Anterior cingulate cortex (tissue), 58 donors: ENCODE measurements at places on chromosomes 6 and 20.

DNA sequence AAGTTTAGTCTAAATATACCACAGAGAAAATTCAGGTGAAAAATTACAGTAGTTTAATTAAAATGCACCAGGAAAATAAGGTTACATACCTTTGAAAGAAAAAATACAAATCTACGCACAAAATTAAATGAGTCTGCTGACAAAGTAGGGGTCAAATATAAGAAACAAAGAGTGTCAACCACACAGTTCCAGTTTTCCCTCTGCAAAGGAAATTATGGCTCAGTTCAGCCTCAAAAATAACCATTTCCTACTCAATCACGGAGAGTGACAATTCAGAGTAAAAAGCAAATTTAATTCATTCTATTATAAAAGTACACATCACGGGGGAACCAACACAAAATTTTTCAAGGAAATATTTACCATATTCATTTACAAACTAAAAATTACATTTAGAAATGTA, 124.8 kb downstream of the PTPRK start:
- DNase-seq = no peak

DNA sequence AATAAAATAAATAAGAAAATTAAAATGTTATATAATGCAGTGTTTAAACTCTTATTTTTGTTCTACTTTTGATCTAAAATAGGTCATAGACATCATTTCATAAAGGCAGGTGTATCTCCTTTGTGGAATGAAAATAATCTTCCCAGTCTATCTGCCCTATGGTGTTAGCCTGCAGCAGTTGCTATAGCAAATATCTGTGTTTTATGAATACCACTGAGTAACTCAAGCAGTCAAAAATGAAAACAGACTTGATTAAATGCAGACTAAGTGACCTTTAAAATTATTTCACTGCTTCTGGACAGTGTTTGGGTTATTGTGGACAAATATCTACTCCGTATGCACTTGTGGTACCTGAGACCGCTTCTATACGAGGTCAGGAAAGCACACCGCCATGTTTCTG, 11.8 kb downstream of the HTR1B start:
- DNase-seq = no peak

DNA sequence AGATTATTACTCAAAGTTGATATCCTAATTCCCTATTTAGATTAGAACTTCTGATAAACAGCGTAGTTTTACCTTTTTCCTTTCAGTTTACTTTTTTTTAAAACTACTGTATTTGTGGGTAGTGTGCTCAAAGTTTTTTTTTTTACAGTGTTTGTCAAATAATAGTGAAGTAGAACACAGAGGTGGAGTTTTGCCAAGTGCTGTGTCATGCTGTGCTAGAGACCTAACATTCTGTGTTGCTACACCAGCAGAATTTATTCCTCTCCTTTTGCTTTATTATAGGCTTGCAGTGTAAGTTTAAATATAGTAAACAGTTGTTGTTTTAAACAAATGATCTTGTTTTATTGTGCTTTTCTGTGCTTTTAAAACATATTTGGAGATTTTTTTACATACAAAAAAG, 125.4 kb downstream of the HIVEP1 start:
- DNase-seq = peak; percentile 54

- no peak for DNase-seq
These were observed 276.8 kb downstream of the NKAIN2 start for GRCh38 chr6:124080483-124080882.

DNA sequence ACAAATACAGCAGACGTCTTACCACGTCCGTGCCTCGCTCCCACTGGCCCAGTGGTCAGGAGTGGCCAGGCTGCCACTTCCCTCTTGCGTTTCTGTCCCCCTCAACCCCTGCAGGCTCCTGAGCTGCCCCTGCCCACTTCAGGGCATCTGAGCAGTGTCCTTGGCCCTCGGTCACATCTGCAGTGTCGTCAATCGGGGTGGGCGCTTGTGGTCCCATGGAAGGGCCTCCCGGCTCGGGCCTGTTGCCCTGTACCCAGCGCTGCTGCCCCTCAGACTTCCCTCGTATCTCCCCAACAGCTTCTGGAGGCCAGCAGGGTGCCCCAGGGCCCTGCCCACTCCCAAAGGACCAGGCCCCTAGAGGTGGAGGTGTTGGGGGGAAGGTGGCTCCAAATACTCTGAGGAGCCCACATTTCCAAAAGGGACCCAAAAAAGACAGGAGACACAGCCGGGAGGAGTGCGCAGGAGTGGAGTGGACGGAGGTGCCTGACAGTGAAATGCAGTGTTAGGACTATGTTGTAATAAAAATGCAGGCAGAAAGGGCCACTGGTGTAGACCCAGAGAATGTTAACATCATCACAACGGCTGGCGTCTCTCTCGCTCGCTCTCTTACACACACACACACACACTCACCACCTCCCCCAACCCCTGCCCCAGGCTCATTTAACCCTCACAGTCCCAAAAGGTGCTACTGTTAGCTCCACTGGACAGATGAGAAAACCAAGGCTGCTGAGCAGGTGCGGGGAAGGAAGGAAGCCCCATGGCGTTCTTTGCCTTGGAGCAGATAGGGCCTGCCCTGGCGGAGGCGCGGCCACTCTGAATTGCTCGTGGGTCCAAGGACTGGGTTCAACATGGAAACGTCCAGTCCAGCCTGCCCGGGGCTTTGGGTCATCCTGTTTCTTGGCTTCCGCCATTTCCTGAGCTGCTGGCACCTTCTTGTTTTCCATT, 343.9 kb downstream of the ZFAND3 start:
- DNase-seq = no peak

DNA sequence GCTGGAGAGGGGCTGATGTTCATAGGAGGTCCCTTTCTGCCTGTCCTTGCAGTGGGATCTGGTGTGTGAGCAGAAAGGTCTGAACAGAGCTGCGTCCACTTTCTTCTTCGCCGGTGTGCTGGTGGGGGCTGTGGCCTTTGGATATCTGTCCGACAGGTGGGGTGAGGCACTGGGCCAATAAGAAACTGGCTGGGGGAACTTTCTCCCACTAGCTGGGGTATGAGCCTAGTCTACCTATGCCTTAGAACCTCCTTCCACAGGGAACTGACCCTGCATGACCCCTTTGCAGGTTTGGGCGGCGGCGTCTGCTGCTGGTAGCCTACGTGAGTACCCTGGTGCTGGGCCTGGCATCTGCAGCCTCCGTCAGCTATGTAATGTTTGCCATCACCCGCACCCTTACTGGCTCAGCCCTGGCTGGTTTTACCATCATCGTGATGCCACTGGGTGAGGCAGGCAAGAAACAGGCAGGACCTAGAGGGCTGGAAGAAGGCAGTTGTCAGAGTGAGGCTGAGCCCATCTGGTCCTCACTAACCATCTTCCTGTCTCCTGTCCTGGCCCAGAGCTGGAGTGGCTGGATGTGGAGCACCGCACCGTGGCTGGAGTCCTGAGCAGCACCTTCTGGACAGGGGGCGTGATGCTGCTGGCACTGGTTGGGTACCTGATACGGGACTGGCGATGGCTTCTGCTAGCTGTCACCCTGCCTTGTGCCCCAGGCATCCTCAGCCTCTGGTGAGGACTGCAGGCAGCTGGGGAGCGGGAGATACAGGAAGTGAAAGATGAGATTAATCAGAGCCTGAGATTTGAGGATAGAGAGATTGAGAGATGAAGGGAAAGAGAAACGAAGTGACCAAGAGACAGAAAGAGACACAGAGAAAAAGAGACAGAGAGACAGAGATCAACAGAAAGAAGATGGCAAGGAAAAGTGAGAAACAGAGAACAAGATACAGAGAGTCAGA, 1.6 kb downstream of the SLC22A7 start:
- no peak for DNase-seq

GRCh38 chr20:45032781-45033180, 66.5 kb downstream of the STK4 start:
- DNase-seq = no peak

DNA sequence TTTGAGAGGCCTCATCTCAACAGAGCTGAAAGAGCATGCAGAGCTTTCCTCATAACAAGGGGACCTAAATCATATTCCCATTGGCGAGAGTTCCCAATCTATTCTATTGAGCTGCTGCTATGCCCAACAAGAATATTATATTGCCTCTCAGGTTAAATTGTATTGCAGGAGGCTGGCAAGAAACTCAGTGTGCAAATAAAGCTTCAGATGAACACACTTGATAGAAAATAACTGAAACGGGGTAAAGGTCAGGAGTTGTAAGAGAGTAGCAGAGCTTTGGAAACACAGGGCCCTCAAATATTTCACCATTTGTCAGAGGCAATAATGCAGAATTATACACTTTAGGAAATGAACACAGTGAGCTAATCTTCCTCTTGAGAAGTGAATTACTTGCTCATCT, 364.3 kb upstream of the SPTLC3 start:
- DNase-seq = no peak

DNA sequence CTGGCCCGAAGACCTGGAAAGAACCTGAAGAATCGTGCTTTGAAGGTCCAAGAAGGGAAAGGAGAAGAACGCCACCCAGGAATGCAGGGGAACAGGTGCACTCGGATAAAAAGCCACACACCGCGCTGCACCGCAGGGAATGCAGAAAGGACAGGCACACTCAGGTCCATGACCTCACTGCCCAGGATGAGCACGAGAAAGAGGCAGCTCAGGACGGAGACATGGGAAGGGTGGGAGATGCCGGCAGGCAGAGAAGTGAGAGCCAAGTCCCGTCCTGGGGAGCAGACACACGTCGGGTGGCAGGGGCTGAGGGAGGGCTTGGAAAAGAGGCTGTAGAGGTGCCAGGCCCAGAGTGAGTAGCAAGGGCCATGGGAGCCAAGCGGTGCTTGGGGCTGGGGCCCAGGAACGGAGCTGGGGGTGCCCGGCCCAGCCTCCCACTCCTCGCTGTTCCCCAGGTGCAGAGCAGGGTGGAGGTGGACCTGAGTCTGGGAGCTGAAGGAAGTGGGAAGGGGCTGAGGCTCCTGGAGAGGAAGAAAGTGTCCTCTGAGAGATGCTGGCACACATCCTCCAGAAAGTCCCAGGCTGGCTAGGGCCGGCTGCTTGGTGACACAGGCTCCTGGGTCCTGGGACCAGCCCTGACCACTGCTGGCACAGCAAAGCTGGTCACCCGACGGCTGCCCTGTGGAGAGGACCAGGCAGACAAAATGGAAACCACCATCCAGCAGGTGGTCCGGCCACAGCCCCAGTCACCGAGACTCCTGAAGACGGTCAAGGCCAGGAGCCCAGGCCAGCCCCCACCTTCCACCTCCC, 91.3 kb downstream of the PSMB1 start:
- DNase-seq = no peak

GRCh38 chr20:36775826-36776225, 2.3 kb upstream of the DSN1 start:
- no peak for DNase-seq

GRCh38 chr6:52409499-52409898, 10.6 kb upstream of the EFHC1 start:
- DNase-seq = no peak

DNA sequence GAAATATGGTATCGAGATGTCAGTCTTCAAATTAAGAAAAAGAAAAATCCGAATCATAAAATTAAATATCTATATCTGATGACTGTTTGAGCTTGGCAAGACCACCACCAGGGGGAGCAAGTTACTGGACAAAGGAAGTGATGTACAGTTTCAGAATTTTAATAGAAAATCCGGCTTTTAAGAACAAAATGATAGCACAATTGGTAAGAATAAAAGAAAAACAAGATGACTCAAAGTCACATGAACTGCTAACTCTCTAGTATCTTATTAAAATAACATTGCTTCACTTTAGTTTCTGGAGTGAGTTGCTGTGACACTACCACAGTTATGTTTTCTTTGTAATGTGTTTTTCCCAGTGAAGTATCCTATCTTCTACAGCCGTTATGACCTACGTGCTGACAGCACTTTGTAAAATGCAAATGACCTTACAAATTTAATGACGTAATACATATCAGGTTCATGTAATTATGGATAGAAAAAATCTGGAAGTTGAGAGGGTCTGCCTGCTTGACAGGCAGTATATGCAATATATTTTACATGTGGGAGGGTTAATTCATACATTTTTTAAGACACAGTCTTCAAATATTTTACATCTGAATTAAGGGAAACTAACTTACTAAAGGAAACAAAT, 405.3 kb upstream of the HS3ST5 start:
- DNase-seq = no peak

DNA sequence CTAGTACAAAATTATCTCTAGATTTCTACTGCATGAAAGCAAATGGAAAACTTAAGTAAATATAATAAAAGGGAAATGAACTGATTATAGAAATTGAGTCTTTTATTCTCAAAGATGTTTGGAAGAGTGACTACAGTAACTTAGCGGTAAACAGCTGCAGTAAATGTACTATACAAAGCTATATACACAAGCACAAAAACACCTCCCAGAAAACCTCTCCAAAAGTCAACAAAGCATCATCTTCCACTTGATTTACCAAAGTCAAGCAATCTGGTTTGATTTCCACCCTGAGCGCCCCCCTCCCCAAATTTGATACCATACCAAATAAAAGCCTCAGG, 142.1 kb upstream of the SHLD1 start:
- no peak for DNase-seq

GRCh38 chr6:11824986-11825385, 46.4 kb upstream of the ADTRP start:
- DNase-seq = no peak

GRCh38 chr20:38651154-38651553, 49.5 kb downstream of the ARHGAP40 start:
- no peak for DNase-seq

GRCh38 chr6:7413151-7413823, 23.7 kb downstream of the RIOK1 start:
- no peak for DNase-seq

DNA sequence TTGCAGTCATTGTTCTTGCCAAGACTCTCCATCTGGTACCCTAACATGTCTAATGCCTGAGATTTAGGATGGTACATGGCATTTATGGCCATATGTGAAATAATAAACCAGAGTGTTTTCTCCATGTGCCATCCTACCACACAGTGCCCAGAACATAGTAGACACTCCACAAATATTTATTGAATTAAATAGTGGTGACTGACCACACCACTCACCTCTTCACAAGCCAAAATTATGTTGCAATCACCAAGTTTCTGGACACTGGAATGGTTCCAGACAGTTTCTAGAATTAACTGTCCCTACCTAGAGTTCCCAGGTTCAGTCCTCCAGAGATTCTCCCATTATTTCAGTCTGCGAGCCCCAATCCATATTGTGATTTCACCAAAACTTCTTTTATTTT, 427.3 kb downstream of the KIF16B start:
- no peak for DNase-seq

DNA sequence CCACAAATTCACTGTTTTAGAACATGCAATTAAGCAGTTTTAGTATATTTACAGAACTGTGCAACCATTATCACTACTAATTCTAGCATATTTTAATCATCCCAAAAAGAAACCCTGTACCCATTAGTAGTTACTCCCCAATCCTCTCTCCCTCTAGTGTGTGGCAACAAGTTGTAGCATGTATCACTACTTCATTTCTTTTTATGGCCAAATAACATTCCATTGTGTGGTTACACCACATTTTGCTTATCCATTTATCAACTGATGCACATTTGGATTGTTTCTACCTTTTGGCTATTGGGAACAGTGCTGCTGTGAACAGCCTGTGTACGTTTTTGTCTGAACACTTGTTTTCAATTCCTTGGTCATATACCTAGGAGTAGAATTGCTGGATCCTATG, 31.5 kb upstream of the FKBP1A start:
- DNase-seq = no peak
